ENCODE measurements at places on chromosomes 12 and 14.

- DNase-seq = no peak
Observed at GRCh38 chr14:98099527-98099926, 1172.5 kb downstream of the BCL11B start.

- DNase-seq = no peak
Observed at GRCh38 chr14:63795532-63795931, 57.3 kb upstream of the SYNE2 start.

- no peak for DNase-seq
Observed at GRCh38 chr12:114691196-114691595, 7.2 kb upstream of the TBX3 start.

- DNase-seq = no peak
Observed at GRCh38 chr14:104132981-104133380, 5.4 kb upstream of the KIF26A start.

DNA sequence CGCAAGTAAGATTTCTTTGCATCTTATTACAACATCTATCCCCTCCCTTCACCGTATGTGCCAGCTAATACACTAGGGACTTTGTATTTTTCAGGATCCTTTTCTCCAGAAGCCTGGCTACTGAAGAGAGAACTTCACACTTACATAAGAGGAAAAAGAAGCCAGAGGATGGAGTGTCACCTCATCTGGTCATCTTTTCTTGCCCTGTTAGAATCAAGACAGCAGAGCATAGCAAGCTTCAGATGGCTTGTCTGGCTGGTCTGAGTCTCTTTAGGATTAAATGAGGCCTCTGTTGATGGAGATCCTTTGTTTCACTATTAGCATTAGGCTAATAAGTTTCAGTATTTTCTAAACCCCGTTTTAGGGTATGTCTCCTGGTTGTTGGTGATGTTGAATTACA is 14.4 kb upstream of the AACS start:
- no peak for DNase-seq

- DNase-seq = no peak
Observed at GRCh38 chr14:76550534-76550933, 174.6 kb downstream of the ESRRB start.

GRCh38 chr14:72278316-72278715 is 346.1 kb downstream of the RGS6 start:
- no peak for DNase-seq
